Jurkat, Clone E6-1 (cell line): ENCODE measurements at places on chromosomes 13 and 19.

- no peak for DNase-seq
Observed at GRCh38 chr19:4064496-4065260, 2.0 kb downstream of the ZBTB7A start.

GRCh38 chr13:112105892-112106291 lies 38.9 kb downstream of the SOX1 start:
- no peak for DNase-seq

DNA sequence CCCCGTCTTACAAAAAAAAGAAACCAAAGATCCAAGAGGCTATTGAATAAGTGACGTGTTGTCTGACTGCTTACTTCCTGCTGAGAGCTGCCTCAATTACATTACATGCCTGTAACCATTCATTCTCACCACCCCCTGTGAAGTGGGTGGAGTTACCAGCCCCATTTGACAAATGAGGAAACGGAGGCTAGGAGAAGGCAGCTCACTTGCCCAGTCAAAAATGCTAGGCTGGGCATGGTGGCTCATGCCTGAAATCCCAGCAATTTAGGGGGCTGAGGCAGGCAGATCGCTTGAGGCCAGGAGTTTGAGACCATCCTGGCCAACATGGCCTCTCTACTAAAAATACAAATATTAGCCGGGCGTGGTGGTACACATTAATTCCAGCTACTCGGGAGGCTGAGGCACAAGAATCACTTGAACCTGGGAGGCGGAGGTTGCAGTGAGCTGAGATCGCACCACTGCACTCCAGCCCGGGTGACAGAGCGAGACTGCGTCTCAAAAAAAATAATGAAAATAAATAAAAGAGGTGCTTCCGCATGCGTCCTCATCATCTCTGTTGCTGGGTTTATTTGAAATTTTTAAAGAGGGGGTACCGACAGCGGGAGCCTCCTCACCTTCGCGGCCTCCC lies 499 bp downstream of the LSM7 start:
- DNase-seq = peak; percentile 93

DNA sequence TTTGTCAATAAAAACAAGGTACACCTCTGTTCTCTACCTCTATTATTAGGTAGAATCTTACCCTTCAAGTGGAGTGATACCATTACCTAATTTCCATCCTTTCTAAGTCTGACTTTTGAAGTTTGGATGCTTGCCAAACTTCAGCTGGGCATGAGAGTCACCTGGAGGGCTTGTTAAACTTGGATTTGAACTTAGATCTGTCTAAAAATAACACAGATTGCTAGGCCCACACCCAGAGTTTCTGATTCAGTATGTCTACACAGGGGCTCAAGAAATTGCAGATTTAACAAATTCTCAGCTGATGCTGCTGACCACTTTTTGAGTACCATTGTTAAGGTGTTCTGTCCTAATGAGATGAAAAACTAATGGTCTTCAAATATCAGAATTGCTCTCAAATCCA lies 512.2 kb downstream of the LMO7 start:
- DNase-seq = no peak

DNA sequence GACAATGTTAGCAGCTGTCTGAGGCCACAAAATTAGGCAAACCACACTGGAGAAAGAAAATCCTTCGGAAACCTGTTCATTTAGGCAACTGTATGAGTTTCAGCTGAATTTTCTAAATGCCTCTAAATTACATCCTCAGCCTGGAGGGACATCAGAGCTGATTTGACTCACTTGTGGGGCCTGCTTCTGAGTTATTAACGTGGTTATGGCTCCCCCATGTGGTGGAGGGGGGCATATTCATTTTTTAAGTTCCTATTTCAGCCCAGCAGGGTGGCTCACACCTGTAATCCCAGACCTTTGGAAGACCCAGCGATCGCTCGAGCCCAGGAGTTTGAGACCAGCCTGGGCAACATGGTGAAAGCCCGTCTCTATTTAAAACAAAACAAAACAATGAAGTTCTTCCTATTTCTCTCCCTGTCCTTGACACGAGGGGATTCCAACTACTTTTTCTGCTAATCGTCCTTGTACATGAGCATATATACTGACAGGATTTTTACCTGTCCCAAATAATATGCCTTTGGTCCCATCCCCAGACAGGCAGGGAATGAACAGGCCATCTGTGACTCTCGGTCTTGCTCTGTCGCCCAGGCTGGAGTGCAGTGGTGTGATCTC lies 31.5 kb upstream of the HIF3A start:
- peak; percentile 74 for DNase-seq

- no peak for DNase-seq
Observed at GRCh38 chr13:113084943-113085540, 20.5 kb upstream of the F7 start.
